Left renal cortex interstitium (tissue), 4 donors: ENCODE measurements at places on chromosomes 5 and 9.

- no peak for DNase-seq
Measured at GRCh38 chr9:69574057-69574456, 98.1 kb downstream of the APBA1 start.

GRCh38 chr5:74446725-74447241 lies 193.7 kb downstream of the ENC1 start:
- DNase-seq: no peak

DNA sequence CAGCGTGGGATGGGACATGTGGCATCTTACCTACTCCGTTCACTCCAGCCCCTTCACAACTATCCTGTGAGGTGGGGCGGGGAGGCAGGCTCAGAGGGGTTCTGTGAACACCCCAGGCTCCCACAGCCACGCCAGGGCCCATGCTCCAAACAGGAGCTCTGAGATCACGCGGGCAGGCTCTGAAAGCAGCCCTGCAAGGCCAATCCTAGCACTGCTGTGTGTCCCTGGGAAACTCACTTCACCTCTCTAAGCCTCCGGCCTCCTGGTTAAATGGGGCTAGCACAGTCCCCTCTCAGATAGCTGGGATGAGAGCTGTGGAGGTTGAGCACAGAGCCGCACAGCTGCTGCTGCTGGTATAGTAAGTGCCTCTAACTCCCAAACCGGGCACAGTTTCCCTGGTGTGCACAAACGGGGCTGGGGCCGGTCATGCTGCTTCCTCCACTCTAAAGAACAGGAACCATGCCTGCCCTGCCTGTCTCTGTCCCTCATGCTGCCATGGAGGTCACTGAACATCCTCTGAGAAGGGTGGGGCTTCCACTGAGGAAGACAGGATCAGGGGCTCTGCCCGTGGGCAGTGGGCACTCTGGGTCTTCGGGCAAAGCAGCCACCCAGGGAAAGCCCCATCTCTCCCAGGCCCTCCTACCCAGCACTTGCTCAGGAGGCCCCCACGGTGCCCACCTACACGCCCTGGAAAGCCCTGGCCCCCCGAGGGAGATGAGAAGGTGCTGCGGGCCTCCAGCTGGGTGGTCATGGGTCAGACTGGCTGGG lies 13.0 kb upstream of the ASS1 start:
- DNase-seq: no peak

GRCh38 chr9:136429075-136429628 lies 10.5 kb downstream of the INPP5E start:
- no peak for DNase-seq

DNA sequence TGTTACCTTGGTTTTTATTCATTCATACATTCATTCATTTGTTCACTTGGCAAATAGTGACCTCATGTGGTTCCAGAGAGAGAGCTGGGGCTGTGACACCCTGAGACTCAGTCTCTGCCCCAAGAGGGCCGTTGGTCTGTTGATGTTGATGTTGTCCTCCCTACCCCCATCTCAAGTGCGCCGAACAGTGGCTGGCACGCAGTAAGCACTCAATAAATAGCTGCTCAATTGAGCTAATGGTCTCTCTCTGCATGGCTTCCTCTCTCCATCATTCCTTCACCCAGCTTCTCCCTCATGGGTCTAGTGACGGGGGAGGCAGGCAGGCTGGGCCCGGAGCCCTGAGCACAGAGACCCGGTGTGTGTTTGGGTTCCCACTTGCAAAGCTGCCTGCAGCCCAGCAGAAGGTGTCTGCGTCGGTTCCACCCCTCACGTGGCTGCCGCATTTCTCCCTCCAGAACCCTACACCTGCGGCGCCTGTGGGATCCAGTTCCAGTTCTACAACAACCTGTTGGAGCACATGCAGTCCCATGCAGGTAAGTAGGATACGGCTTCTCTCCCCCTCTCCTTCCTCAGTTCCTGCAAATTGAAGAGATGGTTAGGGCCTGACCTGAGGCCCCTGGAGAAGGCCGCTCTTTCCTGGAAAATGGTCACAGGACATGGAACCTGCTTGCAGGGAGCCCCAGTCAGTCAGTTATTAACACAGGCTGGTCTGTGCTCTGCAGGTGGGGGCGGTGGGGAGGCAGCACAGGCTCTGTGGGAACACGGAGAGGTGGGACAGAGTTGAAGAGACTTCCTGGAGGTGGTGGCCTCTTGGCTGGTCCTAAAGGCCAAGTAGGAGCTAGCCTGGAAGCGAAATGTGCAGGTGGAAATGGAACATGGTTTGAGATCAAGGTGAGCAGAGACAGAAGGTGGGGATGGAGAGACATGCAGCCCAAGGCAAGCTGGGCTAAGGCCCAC lies 42.0 kb downstream of the AMBP start:
- no peak for DNase-seq

- DNase-seq: no peak
Measured at GRCh38 chr5:1058988-1059883, 50.6 kb downstream of the NKD2 start.

DNA sequence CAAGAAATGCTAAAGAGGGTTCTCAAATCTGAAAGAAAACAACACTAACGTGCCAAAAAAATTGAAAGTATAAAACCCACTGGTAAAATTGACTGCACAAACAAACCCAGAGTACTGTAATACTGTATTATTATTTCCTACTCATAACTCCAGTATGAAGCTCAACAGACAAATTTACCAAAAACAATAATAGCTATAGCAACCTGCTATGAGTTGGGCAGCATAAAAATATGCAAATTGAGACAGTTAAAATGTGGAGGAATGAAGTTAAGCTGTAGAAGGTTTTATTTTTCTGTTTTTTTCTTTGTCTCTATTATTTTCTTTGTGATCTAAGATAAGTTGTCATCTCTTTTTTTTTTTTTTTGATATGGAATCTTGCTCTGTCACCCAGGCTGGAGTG lies 15.7 kb downstream of the KIF4B start:
- DNase-seq: no peak

GRCh38 chr5:125536095-125536494 lies 789.7 kb upstream of the ZNF608 start:
- DNase-seq: no peak

GRCh38 chr5:129019401-129019908 lies 54.2 kb downstream of the SLC27A6 start:
- DNase-seq: no peak

GRCh38 chr5:12624776-12625560 lies 720.7 kb upstream of the CTNND2 start:
- DNase-seq: no peak

DNA sequence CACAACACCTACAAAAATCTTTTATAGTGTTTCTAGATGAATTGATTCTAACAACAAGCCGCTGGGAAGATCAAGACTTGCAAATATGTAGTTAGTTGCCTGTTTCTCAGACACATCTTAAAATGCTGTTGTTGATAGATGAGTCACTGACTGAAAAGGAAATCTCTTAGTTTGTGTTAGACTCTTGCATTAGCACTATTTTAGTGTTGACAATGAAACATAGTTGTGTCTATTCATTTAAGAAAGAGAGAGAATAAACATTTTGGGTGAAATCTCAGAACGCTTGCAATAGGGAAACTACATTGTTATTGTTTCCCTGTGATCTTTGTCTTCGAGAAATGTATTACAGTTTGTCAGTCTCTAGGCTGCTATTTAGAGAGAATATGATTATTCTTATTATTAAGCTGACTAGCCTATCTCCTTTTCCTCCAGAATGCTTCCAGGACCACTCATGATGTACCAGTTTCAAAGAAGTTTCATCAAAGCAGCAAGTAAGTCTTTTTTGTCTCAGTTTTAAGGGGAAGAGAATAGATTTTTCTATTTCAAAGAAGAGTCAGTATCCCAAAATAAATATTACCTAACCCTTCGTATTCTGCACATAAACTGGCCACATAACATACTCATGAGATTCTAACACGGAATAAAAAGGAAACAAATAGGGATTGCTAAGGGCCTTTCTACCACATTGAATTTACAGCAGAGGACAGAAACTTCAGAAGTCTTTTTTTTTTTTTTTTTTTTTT lies 285.6 kb downstream of the ARHGAP26 start:
- no peak for DNase-seq
